Motor neuron (in vitro differentiated cells): ENCODE measurements at places on chromosomes 6 and 20. TPM values are rescaled to one million over a fixed set of nuclear protein-coding genes. Genes with fewer than 3 reads are reported as not detected.

GRCh38 chr20:23087587-23088251 lies 1.6 kb upstream of the CD93 start:
- no peak for ATAC-seq

DNA sequence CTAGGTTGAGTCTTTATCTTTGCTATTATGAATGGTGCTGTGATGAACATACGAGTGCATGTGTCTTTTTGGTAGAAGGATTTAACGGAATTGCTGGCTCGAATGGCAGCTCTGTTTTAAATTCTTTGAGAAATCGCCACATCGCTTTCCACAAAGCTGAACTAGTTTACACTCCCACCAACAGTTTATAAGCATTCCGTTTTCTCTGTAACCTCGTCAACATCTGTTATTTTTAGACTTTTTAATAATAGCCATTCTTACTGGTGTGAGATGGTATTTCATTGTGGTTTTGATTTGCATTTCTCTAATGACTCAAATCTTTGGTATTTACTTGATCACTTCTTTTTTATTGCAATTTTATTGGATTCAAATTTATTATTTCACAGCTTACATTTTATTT lies 117.4 kb upstream of the HDGFL1 start:
- no peak for ATAC-seq

GRCh38 chr6:140854318-140854717 lies 1278.4 kb upstream of the GJE1 start:
- no peak for ATAC-seq

DNA sequence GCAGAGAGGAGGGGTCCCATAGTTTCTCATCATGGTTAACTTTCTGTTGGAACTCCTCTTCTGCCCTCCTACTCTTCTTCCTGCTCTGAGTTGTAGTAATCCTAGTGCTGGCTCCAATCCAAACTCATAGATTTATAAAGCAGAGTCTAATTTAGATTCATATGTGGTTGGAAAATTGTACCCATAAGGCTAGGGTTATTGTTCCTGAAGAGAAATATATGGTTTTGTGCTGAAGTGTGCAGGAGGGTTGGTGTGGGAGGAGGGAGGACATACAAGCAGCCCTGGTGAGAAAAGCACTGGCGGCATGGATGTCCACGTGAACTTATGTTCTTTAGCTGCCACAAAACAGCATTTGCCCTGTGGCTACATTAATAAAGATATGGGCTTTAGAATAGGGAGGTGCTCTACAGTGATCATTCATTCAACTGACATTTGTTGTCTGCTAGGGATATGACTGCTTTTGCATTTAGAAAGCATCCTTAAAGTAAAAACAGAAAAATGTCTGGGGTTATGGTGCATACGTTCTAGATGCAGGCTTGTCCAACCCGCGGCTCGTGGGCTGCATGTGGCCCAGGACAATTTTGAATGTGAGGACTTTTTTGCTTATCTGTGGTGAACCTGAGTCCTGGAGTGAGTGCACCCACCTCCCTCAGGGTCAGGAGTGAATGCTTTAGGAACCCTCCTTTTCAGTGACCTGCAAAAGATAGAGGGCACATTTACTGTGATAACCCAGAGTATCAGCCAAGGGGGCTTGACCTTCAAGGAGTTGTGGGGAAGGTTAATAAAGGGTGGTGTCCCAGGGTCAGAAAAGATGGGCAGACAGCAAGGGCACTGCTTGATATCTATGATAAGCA lies 4.1 kb downstream of the HLA-A start:
- no peak for ATAC-seq

Gene B3GAT2
- total RNA-seq = 6.5 and 6.6 TPM in 2 replicates

Gene MAS1
- 0.15 and 0.16 TPM in 2 replicates for total RNA-seq

Gene TMEM14B
- 83.9 and 87.5 TPM in 2 replicates for total RNA-seq

Gene POPDC3
- 4.9 and 14.4 TPM in 2 replicates for total RNA-seq

Gene PRL
- total RNA-seq = not detected in 2 replicates

Gene CST5
- not detected in 2 replicates for total RNA-seq

Gene RAET1L
- 55.3 and 55.4 TPM in 2 replicates for total RNA-seq
